ENCODE measurements at places on chromosomes 5 and 9.

DNA sequence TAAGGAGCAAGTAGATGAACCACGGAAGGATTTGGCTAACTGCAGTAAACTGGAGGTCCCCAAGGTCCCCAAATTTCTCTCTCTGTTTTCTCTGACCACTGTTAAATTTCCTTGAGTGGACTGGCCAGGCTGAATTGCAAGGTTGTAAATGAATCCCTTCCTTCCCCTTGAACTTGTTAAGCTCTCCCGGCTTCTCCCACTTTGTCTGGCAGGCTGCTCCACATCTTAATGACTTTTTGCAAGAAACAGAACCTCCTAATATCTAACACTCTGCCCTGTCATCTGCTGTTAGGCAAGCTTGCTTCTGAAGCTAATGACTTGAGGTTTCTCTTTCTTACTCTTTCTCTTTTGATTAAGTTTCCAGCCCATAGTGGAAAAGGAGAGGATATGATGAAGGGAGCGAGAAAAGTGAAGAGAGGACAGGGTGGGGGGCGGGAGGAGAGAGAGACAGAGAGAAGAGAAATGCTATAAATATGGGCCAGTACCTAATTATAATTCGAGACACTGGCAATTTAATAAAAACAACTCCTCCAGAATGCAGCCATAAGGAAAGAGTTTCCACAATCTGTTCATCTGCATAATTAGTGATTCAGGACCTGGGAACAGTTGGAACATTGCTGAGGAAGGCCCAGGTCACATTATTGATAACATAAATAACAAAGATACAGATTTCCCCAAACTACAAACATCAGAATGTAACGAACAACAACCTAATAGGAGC lies 437.3 kb upstream of the MPDZ start:
- DNase-seq: no peak

DNA sequence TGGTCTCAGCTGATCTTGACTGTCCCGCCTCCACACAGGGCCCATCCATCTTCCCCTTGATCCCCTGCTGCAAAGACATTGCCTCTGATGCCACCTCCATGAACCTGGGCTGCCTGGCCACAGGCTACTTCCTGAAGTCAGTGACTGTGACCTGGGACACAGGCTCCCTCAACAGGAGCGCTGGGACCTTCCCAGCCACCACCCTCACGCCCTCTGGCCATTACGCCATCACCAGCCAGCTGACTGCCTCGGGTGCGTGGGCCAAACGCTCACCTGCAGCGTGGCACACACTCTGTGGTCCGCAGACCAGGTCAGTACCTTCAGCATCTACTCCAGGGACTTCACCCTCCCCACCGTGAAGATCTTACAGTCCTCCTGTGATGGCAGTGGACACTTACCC lies 71.9 kb downstream of the INSL6 start:
- no peak for DNase-seq

GRCh38 chr9:21357479-21358460 lies 7.1 kb upstream of the IFNA6 start:
- no peak for DNase-seq

DNA sequence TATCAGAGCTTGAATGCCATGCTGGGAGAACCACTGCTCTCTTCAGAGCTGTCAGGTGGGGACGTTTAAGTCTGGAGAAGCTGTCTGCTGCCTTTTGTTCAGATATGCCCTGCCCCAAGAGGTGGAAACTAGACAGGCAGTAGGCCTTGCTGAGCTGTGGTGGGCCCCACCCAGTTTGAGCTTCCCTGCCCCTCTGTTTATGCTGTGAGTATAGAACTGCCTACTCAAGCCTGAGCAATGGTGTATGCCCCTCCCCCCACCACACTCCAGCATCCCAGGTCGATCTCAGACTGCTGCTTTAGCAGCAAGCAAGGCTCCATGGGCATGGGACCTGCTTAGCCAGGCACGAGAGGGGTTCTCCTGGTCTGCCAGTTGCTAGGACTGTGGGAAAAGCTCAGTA lies 362.3 kb downstream of the FAM170A start:
- DNase-seq: no peak

GRCh38 chr5:102796498-102796897 lies 41.4 kb downstream of the PAM start:
- no peak for DNase-seq
